Activated CD8-positive, alpha-beta memory T cell treated with anti-CD3 and anti-CD28 coated beads for 4 hours (primary cell): ENCODE measurements at places on chromosomes 1 and 21.

DNA sequence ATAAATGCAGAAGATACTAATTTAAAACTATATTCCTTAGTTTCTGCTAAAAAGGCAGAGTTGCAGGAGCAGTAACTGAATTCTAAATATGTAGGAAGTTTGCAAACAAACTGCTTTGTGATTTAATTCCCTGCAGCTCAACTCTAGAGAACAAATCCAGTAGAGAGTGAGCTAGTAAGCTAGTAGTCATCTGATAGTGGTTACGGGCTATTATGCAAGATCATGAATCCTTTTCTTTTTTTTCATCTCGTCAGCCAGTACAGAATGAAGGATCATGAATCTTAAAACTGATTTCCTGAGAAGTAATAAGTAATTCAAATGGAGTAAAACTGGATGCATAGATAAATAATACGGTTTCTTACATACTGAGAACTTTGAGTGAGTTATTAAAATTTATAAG lies 3.3 kb downstream of the DPH5 start:
- DNase-seq, result no peak

DNA sequence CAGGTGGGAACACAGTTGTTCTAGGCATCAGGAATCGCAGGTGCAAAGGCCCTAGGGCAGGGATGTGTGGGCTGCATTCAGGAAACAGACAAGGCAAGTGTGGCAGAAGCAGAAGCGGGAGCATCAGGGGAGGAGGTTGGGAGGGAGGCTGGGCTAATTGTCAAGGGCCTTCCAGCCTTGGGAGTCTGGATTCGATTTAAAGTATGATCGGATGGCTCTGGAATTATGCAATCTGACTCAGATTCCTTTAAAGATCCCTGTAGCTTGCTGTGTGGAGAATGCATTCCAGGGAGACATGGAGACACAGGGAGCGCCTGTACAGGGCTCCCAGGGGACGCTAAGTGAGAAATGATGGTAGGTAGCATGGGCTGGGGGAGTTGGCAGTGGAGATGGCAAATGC lies 86.5 kb downstream of the LACTBL1 start:
- no peak for DNase-seq

DNA sequence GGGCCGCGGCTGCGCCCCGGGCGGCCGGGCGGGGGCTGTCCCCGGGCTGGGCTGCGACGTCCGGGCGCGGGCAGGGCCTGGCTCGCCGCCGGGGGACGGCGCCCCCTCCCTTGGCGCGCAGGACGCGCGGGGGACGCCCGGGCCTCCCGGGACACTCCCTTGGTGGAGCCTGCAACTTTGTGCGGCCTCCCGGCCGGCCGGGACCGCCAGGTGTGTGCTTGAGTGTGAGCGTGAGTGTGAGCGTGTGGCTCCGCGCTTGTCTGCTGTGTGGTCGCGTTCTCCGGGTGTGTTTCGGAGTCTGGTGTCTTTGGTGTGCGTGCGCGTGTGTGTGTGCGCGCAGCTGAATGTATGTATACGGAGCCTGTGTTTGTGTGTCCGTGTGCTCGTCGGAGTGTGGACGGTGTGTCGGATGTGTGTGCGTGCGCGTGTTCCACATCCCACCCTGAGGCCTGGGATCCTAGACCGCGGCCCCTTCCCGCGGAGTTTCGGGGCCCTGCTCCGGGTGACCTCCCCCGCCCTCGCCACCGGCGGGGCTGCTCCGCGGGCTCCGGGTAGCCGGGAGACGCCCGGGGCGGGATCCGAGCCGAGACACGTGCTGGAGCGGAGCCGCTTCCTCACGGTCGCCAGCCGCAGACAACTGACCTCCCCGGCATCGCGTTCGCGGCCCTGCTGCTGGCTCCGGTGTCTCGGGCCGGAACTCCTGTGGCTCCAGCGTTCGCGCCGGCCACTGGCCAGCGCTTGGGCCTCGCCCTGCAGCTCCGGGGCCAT lies 1.7 kb downstream of the PTPRU start:
- DNase-seq, result no peak

DNA sequence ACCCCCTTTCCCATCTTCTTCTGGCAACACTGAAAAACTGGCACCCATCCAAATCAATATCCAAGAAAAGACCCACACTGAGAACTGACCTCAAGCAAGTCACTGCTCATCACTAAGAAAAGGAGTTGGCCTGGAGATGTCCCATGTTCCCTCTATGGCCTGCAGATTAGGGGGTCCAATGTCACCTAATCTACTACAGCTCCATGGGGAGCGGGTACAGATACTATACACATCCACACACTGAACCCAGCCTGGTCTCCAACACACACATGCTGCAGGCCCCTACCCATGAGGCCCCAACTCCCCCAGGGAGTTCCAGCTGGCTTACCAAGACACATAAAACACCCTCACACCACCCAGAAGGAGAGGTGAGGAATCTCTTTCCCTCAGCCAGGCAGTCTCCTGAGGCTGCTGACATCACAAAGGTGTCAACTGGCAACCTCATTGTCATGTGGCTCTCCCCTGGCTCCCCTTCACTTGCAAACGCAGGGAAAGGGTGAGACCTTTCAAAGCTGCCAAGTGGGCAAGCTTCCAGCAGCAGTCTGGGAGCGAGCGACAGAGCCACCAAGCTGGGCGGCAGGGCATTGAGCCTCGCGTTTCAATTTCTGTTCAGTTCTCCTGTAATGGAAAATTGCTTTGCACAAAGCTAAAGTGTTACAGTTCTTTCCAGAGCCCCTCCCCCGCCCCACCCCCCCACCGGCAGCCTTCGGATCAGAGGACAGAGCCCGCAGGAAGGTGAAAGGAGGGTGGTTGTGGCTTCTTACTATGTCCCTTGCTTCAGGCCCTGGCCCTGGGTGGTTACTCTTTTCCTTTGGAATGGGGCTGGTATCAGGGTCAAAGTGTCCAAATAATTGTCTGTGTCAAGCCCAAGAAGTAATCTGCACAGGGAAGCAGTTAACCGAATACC lies at the start of gene LRRC52:
Gene LRRC52 (plus strand): TSS at position 469 of the 907 bp plus-strand sequence. CDS start 297 bp downstream, at position 766.
- DNase-seq, result no peak

DNA sequence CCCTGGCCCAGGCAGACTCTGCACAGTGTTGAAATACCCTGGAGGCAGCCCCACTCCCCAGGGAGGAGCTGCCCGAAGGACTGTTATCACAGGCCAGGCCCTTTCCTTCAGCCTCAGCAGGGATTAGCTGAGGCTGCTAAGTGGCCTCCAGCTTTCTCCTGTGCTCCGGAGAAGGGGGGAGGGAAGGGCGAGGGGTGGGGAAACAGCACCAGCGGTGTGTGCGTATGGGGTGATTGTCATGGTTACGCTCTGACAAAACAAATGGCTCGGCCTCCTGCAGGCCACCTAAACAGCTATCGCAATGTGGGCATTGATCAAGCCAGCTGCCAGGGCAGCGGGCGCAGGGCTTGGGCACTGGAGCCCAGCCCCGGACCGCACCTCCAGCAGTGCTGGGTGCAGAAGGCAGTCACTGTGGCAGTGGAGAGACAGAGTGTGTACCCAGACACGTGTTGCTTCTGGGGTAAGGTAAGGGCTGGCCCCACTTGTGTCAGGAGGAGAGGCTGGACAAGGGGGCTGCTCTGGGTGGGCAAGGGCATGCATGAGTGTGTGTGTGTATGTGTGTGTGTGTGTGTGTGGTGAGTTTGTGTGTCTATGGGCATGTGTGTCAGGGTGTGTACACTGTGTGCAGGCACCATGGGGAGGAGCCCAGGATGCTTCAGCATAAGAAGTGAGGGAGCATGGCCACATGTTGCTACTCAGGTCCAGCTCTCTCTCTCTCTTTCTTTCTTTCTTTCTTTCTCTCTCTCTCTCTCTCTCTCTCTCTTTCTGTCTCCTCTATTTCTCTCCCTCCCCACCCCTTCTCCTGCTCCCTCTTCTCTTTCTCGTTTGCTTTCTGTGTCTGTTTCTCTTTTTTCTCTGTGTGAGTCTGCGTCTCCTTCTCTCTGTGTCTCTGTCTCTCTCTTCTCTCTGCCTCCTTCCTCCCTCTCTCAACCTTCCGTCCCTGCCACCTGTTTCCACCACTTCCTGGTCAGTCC lies at the start of gene VWA5B1:
Gene VWA5B1 (plus strand): TSS at position 252 of the 974 bp plus-strand sequence. CDS start 19,727 bp downstream, outside the sequence.
- no peak for DNase-seq

DNA sequence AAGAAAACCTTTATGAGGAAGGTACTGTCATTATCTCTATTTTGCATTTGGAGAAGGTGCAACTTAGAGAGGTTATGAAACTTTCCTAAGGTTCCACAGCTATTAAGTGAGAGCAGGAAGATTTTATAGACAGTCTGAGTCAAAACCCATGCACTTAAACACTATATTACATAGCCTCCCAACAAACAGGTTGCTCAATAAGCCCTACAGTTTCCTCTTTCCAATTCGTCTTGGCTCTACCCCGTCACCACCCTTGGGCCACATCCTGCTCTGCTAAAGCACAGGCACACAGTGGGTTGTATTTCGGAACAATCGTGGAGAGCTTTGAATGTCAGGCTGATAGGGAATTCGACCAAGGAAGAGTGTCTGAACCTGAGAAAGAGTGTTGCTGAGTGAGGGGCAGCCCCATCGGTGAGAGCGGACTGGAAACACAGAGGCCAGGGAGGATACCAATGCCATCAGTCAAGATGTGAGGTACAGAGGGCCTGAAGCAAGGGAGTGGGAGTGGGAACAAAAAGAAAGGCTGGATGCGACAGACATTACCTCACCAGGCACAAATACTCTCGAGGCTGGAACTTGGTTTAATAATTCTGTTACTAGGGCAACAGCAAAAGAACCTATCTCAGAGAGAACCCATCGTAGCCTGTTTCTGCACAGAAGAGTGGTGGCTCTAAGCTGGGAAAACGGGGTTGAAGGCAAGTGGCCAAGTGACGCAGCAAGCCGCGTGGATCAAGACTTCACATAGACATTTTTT lies 6.3 kb upstream of the LRRC52 start:
- DNase-seq, result no peak

GRCh38 chr1:107835151-107835670 lies 129.8 kb downstream of the VAV3 start:
- no peak for DNase-seq

GRCh38 chr1:207029701-207030521 lies 2.6 kb downstream of the C1orf116 start:
- DNase-seq, result no peak
